Right renal cortex interstitium (tissue), 3 donors: ENCODE measurements at places on chromosomes 3 and 15. TPM values are rescaled to one million over a fixed set of nuclear protein-coding genes. Genes with fewer than 3 reads are reported as not detected.

GRCh38 chr3:72174040-72174439, 389.1 kb upstream of the PROK2 start:
- DNase-seq = no peak

GRCh38 chr15:47715856-47716445, 1.4 kb upstream of the SEMA6D start:
- no peak for DNase-seq

DNA sequence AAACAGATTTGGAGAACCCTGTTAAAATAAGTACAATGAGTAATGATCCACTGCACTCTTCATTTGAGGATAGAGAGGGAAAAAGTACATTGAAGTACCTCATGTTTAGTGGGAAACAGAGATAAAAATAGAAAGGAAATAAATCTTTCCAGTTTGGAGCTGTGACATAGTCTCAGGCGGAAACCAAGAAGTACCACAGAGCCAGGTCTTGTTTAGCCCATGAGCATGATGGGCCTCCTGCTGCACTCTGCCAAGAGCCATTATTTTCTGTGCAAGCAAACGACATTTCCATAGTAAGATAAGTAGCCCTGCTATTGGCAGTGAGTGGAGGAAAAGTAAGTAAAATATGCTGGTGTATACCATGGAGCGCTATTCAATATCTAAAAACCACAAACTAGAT, 796.1 kb downstream of the TBL1XR1 start:
- no peak for DNase-seq

GRCh38 chr3:120174811-120175539, 80.7 kb upstream of the GSK3B start:
- no peak for DNase-seq

- DNase-seq = no peak
Observed at GRCh38 chr3:52310861-52311575, 5.1 kb upstream of the DNAH1 start.

GRCh38 chr3:194773216-194773615, 87.5 kb downstream of the FAM43A start:
- DNase-seq = no peak

DNA sequence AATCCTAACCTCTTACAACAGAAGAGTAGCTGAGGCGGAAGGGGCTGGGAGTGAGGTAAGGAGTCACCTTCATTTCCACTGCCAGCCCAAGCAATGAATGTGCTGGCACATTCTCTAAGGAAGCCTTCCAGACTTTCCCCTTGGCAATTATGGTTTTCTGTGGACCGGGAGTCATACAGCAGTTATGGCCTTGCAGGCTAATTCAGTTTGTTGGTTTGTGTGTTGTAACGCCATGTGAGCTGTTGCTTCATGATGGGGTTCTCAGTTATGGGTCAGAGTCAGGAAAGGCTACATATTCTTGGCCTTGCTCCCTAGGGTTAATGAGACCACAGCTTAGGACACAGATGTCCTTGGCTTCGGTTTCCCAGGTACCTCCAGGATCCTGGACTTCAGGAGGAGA, 137.0 kb downstream of the ADAMTS17 start:
- no peak for DNase-seq

DNA sequence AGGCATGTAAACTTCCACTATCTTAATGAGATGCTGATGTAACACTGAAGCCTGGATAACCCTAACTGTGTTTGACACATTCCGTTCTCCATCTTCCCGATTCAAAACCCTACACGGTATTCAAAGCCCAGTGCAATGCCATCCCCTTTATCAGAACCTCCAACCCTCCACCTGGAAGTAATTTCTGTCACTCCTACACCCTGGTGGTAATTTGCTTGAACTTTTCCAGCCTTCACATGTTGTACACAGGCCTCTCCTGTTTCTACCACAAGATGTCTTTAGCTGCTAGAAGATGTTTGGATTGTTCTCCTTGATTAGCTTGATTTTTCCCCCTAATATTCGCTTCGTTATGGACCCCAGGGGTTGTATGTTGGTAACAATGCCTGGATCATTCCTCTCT, 208.9 kb downstream of the CHST2 start:
- DNase-seq = no peak

DNA sequence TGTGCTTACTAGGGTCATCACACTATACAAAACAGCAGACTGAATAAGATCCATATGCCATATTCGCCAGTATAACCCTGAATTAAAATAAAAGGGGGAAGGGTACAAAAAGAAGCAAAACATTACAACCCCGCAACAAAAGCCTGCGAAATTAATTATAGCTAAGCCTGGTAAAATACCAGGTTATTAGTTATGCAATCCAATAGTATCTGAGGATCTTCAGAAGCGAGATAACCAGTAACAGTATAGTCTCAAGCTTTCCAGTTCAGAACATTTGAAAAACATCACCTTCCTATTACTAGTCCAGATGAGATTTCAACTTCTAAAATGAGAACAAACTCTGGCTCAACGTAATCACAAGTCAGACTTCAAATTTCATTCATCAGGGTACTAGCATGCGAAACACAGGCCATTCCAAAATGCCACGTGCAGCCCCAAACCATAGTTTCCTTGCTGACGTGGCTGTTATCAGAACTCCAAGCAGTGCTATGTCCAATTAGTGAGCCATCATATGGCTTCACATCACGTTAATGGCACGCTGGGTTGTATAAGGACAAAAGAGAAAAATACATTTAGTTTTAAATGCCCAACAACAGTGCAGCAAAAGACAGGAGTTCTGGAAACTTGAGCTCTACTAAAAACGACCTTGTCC, 1.1 kb downstream of the SSR3 start:
- DNase-seq = no peak

- DNase-seq = no peak
Observed at GRCh38 chr15:68572921-68573320, 5.9 kb upstream of the CORO2B start.

DNA sequence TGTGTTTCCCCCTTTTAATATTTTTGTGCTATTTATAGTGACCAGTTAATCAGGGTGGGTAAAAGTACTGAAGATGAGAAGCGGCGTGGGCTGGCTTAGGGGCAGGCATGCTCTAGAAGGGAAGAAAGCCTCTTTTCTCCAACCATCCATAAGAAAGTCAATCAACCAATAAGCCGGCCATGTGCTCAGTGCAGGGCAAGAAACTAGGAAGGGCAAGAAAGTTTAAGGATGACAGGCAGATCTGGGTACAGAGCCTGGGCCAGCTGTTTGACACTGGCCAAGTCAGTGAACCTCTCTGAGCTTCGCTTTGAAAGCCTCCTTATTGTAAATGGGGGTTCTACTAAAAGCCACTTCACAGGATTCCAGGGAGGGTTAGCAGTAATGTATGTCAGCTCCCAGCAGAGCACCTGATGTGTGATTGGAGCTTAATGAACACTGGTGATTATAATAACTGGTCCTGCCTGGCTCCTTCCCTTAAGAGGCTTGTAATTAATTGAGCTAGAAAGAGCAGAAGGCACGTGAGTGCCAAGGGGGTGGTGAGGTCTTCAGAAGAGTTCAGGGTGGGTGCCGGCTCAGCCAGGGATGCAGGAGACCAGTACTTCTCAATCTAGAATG, 5.7 kb upstream of the CHRNA3 start:
- DNase-seq = no peak

DNA sequence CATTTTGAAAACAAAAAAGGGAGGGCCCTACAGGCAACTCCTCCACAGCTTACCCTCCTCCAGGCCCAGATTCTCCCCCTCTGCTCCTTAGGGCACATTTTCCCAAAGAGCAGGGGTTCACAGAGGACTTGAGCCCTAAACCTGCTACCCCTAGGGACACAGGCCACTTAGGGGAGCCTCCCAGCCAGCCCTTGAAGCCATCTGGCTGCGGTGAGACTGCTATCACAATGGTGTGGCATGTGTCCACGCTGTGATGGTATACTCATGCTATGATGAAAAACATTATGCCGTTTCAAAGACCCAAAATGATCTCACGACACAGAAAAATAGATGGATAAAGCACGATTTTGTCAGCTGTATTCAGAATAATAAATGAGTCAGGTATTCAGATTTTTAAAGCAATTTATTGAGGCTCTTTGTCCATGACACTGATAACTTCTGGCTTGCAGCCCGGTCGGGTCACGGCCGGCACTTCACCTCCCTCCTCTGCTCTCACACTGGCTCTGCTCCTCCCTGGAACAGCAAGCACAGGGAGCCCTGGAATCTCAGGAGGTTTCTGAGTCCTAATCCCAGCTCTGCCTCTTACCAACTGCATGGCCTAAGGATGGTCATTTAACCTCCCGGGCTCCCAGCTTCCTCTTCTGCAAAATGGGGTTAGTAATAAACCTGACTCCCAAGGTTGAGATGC, 115.3 kb downstream of the MEGF11 start:
- no peak for DNase-seq

- no peak for DNase-seq
Observed at GRCh38 chr3:12415014-12415680, 69.1 kb upstream of the TSEN2 start.

- DNase-seq = no peak
Observed at GRCh38 chr3:25257026-25257425, 171.0 kb upstream of the RARB start.

GRCh38 chr15:35519541-35520149, 26.3 kb downstream of the DPH6 start:
- no peak for DNase-seq

GRCh38 chr3:12973827-12974226, 99.4 kb downstream of the IQSEC1 start:
- no peak for DNase-seq

DNA sequence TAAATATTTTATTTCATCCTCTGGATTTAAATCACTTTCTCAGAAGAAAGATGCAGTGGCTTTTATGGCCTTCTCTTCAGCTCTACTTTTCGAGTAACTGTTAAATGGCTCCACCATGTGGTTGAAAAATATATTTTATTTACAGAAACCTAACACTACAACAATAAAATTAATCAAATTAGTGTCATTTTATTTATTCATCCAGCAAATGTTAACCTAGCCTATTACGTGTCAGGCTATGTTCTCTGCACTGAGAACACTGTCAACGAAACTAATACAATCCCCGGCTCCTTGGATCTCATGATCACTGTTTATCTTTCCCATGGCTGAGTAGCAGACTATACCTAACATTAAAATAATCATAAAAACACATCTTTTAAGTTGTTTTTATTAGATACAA, 148.0 kb upstream of the OSTN start:
- DNase-seq = peak; percentile 14

GRCh38 chr15:31344823-31345605, 18.4 kb downstream of the KLF13 start:
- no peak for DNase-seq

DNA sequence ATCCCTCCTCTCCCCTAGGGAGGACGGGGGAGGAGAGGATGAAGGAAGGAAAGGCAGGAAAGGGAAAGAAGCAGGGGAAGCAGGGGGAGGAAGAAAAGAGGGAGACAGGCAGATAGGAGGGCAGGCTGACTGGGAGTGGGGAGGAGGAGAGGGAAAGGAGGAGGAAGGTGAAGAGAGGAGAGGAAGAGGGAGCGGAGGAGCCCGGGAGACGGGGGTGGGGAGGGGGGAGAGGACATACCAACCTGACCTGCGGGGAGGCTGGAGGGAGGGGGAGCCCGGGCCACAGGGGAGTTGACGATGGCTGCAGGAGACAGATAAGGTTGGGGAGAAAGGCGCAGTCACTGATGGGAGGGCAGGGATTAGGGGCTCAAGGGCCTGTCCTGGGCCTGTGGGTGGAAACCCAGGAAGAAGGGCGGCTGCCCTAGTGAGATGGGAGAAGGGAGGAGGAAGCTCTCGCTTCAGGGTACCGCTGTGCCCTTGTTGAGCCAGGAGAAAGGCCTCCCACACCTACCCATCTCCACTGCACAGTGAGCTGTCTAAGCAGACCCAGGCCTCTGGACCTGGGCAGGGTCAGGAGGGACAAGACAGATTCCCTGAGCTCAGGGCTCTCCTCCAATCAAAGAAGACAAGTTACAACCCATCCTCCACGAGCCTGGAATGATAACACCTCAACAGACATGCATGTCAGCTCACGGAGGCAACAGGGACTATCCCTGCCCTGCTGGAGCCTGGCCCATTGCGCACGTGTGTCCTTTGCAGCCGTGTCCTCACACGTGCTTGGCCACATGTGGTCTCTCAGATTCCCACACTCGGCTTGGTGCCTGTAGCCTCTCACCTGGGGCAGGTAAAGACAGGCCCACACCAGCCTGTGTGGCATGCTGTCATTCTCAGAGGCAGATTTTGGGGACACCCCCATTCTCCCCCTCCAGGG, 27.9 kb downstream of the C3orf18 start:
- no peak for DNase-seq

GRCh38 chr3:154040283-154040682, 80.9 kb upstream of the ARHGEF26 start:
- DNase-seq = no peak

- DNase-seq = no peak
Observed at GRCh38 chr3:194714564-194714963, 28.9 kb downstream of the FAM43A start.

GRCh38 chr3:16844222-16844621, 40.5 kb upstream of the PLCL2 start:
- no peak for DNase-seq

DNA sequence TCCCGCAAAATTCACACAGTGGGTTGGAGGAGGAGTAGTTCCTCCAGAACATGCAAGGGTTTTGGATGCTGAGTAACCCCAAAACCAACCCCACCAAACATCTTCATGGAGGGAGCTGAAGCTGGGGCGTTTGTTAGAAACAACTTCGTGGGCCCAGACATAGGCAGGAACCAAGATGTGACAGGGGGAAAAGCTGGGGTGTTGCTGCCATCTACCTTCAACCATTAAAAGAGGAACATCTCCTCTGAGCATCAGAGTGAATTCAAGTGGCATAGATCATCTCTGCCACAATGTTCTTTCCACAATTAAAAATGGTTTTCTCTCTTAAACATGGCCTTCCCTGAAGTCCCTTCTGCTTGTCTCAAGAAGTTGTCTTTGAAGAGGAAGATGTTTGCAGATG, 20.5 kb downstream of the SIDT1 start:
- DNase-seq = no peak

DNA sequence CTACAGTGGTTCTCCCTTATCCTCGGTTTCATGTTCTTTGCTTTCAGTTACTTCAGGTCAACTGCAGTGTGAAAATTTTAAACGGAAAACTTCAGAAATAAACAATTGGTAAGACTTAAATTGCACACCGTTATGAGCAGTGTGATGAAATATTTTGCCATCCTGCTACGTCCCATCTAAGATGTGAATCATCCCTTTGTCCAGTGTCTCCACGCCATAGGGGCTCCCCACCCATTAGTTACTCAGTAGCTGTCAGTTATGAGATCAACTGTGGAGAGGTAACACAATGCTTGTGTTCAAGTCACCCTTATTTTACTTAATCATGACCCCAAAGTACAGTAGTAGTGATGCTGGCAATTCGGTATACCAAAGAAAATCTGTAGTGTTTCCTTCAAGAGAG, 47.4 kb downstream of the TJP1 start:
- no peak for DNase-seq

GRCh38 chr3:11691767-11692531, 48.2 kb upstream of the VGLL4 start:
- no peak for DNase-seq

The PLSCR4 gene
- 19.3 TPM for polyA plus RNA-seq

The FEZF2 gene
- polyA plus RNA-seq = not detected

The FHIT gene
- 24.9 TPM for polyA plus RNA-seq

The CYP19A1 gene
- polyA plus RNA-seq = 0.39 TPM

The GADL1 gene
- polyA plus RNA-seq = 2.6 TPM

The SPINT1 gene
- polyA plus RNA-seq = 60.3 TPM
